Left lung (tissue), 14 donors: ENCODE measurements at places on chromosomes 4 and X. TPM values are rescaled to one million over a fixed set of nuclear protein-coding genes. Genes with fewer than 3 reads are reported as not detected.

PLXNB3 gene
- 3.4 TPM for polyA plus RNA-seq

- DNase-seq, result no peak
Observed at GRCh38 chr4:95084584-95084983, 326.8 kb downstream of the BMPR1B start.

- DNase-seq, result no peak
Observed at GRCh38 chr4:185394568-185395237, 1.0 kb downstream of the LRP2BP start.

DNA sequence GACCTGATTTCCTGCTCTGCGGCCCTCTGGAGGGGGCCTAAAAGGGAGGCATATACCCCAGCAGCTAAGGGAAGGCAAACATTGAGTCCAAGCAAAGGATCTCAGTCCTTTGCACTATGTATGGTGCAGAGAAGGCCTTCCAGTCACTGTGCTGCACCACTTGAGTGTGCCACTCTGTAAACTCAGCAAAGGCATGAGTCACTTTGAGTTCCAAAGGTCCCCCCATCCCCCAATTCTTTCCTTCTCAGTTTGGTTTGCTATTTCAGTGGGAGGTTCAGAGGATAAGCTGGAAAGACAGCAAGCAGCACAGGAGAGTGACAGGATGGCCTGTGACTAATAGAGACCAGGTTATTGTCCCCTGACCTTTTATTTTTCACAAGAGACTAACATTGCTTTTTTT lies 131.3 kb downstream of the FHDC1 start:
- DNase-seq, result no peak

CLDN22 gene
- 0.47 TPM for polyA plus RNA-seq

GRCh38 chr4:126445596-126445995 lies 1130.8 kb downstream of the FAT4 start:
- no peak for DNase-seq

GRCh38 chrX:66015152-66015831 lies 24.6 kb downstream of the VSIG4 start:
- no peak for DNase-seq

GRCh38 chr4:185470501-185471195 lies 885 bp downstream of the CCDC110 start:
- DNase-seq, result peak; percentile 82

SCRG1 gene
- polyA plus RNA-seq, result 0.41 TPM

- no peak for DNase-seq
Observed at GRCh38 chr4:80286451-80286850, 20.0 kb downstream of the FGF5 start.

- DNase-seq, result no peak
Observed at GRCh38 chr4:152480901-152481300, 55.0 kb downstream of the FBXW7 start.

GRCh38 chrX:55161581-55161980 lies 58.6 kb upstream of the PAGE5 start:
- DNase-seq, result no peak

- DNase-seq, result no peak
Observed at GRCh38 chr4:153335665-153336064, 8.8 kb upstream of the MND1 start.

DNA sequence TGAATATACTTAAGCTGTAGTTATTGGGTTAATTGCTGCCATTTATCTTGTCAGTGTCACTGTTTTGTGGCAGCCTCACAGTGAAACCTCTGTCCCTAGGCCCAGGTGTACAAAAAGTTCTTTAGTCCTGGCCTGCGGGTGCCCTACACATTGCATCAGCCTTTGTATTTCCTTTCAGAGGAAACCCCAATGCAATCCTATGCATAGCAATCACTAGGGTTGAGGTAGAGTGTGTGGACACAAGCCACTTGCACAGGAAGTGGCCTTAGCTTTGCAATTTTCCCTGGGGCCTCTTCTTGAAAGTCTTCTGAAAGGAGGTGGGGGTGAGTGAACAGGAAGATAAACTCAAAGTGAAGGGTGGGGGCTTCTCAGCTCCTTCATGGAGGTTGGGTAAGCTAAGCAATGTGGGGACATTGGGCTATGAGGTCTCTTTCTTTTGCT lies 27.8 kb downstream of the VSIG4 start:
- DNase-seq, result no peak

DNA sequence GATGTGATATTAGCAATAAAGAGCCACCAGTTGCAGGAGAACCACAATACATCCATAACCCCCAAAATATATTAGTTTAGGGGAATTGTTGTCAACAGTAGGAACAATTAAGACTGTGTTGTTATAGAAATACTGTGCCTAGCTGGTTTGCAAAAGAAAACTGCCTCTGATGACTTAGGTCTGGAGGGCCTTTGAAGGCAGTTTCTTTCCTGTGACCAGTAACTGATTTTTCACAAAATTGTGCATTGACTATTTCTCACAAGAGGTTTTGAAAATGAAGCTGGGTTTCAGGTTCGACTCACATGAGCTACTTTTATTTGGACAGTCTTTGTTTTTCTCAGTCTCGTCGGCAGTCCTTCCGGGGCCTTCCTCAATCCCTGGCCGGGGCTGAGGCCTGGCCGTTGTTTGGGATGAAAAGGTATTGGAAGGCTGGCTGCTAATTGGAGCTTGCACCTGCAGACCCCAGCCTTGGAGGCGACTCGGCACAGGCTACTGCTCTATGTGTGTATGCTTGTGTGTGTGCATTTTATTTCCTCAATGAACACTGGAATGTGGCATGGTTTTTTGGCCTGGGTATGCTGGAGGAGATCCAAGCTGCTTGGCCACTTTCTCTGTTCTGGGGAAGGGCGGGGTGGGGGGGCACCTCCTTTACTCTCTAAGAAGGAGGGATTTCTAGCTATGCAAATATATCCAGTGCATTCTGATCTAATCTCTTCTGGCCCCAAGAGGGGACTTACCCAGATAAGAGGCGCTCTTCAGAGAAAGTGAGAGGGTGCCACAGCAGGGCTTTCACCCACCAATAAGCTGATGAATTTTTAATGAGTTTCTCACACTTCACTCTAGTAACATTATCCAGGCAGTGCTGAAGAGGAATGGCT lies 49.5 kb upstream of the LNX1 start:
- DNase-seq, result no peak

- no peak for DNase-seq
Observed at GRCh38 chr4:180634306-180634705, 1608.9 kb upstream of the TENM3 start.

DNA sequence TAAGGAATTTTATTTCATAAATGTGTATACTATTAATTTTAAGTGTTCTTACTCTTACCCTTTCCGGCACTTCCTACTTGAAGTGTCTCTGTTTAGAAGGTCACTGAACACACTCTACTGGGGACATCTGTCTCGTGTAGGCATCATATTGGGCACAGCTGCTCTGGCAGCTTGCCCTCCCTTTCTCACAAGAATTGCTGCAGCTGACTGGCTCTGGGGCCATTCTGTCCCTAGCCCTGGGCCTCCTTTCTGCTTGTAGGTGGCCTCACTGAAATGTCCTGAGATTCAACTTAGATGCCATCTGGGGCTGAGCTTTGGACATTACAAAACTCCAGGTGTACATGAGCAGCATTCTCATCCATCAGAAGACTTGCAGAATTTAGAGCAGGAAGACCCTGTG lies 49.6 kb downstream of the SMAD1 start:
- no peak for DNase-seq

- DNase-seq, result no peak
Observed at GRCh38 chr4:53094040-53094439, 231.9 kb downstream of the RASL11B start.

GRCh38 chrX:143461606-143462005 lies 55.7 kb downstream of the SPANXN3 start:
- no peak for DNase-seq

- peak; percentile 81 for DNase-seq
Observed at GRCh38 chr4:185817403-185817818, 5.4 kb upstream of the SORBS2 start.
